ENCODE measurements at places on chromosomes 1 and 21.

GRCh38 chr1:54517496-54517895, 30.5 kb upstream of the ACOT11 start:
- DNase-seq = no peak

DNA sequence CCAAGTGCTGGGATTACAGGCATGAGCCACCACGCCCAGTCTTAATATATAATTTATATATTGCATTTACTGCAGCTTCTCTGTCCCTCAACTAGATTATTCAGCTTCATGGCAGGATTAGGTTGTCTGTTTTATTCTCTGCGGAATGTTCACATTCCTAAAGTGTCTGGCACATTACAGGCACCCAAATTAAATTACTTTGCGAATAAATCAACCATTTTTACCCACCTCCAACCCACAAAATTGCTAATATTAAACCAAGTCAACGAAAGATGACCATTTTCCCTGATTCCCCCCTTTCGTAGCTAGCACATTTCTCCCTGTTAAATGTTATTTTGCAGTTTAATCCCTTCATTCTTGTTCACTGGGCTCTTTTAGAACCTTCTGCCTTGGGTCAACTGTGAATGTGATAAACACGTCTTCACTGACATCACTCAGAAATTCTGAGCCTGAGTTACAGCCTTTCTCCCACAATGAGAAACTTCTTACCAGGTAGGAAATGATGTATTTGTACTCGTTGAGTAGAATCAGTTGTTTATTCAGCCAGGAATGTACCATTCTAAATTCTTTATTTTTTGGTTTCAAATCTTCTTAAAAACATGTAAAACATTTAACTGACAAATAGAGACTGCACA, 35.9 kb downstream of the THAP3 start:
- DNase-seq = no peak

- no peak for DNase-seq
These were observed 70.2 kb upstream of the ERRFI1 start for GRCh38 chr1:8096105-8097011.

GRCh38 chr21:17818186-17819113, 706 bp downstream of the C21orf91 start:
- DNase-seq = no peak

- DNase-seq = no peak
These were observed 35.0 kb downstream of the CTNNBIP1 start for GRCh38 chr1:9874959-9875635.

- no peak for DNase-seq
These were observed 792.8 kb downstream of the USP25 start for GRCh38 chr21:16522548-16522947.

- DNase-seq = no peak
These were observed 15.5 kb downstream of the TMEM59 start for GRCh38 chr1:54037476-54037875.

Data from pulmonary artery endothelial cell (primary cell).